ENCODE measurements at places on chromosomes 16 and 17. TPM values are rescaled to one million over a fixed set of nuclear protein-coding genes. Genes with fewer than 3 reads are reported as not detected.
A peak's percentile ranks its signal among the peaks of the same experiment; 100 is the strongest.

DNA sequence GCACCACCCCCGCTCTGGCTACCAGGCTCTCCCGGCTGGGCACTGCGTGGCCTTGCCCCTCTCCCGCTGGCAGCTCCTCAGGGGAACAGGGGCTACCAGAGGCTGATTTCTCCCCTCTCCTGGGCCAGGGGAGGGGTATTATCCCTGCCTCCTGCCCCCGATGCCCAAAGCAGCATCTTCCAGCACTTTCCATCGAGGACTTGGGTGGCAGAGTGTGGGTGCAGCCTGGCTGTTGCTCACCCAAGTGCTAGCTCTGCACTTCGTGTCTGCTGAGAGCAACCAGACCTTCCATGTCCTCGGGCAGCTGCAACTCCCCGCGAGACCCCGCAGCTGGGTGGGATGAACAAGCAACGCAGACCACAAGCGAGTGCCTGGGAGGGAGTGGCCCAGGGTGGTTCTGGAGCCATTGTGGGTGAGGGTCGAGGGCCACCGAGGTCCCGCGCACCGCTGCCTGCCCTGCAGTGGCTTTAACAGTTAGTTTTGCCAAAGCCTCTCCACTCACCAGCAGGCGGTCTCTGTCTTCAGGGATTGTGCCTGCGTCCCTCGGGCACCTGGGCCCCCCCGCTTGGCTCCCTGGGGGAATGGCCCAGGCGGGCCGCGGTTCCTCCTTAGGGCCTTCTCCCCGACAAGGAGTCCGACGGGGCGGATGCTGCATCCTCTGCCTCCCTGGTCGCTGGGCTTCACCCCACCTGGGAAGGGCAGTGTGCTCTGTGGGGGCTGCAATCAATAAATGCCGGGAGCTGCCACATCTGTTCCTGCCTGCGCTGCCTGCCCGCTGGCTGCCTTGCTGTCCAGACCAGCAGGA lies 8.4 kb downstream of the SLC25A10 start:
- no peaks in the 10 kb centered on the region for H3K36me3 ChIP-seq
- H3K4me3 ChIP-seq = no peak overlapping the region

DNA sequence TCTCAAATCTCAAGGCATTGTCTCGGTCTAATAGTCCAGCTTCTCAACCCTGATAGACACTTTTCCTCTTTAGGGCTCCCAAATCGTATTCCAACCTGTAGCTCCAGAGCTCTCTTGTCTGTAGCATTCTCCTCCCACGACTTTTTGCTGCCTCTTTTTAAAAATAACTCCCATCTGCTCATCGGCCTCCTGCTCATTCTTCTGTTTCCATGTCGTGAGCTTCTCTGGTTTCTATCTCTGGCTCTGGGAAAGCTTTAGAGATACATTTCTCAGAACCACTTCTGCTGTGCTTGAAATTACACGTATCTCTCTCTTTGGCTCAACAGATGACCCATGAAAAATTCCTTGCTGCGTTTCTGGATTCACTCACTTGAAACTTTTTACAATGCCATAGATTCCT lies 609.6 kb upstream of the C16orf82 start:
- H3K27me3 ChIP-seq = no peaks in the 10 kb centered on the region
- H3K27ac ChIP-seq = no peak overlapping the region
- H3K4me3 ChIP-seq = no peak overlapping the region
- H3K36me3 ChIP-seq = no peaks in the 10 kb centered on the region
- no peak for DNase-seq

DNA sequence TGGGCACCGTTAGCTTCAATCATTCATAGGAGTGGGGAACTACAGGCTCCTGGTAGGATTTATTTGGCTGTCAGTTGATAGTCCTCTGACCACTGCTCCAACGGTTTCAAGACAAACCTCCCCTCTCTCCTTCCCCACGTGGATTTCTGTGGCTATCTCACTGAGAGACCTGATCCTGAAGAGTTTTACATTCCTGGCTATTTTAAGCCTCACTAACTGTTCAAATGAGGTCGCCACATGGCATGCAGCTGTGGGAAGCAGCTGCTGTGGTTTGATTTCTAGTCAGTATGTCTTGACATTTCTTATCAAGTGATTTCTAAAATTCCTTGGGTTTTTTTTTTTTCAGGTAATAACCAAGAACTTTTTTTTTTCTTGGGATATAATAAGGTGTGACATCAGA lies 38.3 kb downstream of the CDK5R1 start:
- no peak for DNase-seq
- H3K4me1 ChIP-seq = peaks cover 18% of the 10 kb centered on the region
- no peaks in the 10 kb centered on the region for H3K36me3 ChIP-seq
- no peak overlapping the region for H3K27ac ChIP-seq
- H3K4me3 ChIP-seq = no peak overlapping the region

DNA sequence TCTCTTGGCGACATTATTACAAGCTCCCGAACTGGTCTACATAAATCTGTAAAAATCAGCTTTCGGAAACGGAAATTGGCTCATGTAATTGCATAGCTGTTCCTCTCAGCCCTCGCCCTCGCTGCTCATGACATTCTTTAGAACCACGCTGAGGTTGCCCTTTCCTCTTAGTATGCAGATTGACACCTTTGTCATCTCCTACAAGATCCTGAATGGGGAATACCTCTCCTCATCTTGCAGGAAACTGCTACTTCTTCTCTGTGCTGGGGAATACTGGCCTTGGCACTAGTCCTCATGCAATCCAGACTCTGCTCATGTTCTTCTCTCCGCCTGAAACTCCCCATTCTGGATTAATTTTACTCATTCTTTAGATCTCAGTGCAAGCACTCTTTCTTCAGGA lies 22.2 kb upstream of the CDH8 start:
- H3K4me3 ChIP-seq = no peak overlapping the region
- H3K27me3 ChIP-seq = no peaks in the 10 kb centered on the region

DNA sequence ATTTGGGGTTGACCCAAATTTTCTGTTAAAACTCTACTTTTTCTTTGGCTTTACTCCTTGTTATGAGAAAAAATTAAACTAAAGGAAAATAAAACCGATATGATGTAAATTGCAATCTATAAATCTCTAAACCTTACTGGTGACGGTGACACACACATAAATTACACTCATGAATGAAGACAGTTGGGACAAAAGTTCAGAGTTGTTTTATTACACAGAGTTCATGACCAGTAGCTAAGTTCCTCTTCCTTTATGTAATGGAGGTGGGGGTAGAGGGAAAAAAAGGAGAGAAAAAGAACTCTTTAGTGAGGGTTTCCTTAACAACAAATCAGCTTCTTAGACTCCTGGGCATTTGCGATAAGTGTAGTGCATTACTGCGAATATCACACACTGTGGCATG lies 220.7 kb downstream of the KCNJ2 start:
- DNase-seq = no peak
- H3K4me3 ChIP-seq = no peak overlapping the region
- H3K27me3 ChIP-seq = no peaks in the 10 kb centered on the region
- H3K4me1 ChIP-seq = no peaks in the 10 kb centered on the region
- no peaks in the 10 kb centered on the region for H3K36me3 ChIP-seq

GRCh38 chr17:81183807-81184206 lies 17.8 kb upstream of the AATK start:
- DNase-seq = no peak
- H3K27ac ChIP-seq = no peak overlapping the region
- H3K27me3 ChIP-seq = no peaks in the 10 kb centered on the region
- H3K4me1 ChIP-seq = no peaks in the 10 kb centered on the region

GRCh38 chr16:9008601-9009260 lies 45.0 kb upstream of the USP7 start:
- H3K27ac ChIP-seq = no peak overlapping the region
- peak overlapping the region; percentile 17 for H3K4me3 ChIP-seq
- peak; percentile 82 for DNase-seq
- H3K36me3 ChIP-seq = no peaks in the 10 kb centered on the region
- H3K4me1 ChIP-seq = peaks cover 7% of the 10 kb centered on the region

DNA sequence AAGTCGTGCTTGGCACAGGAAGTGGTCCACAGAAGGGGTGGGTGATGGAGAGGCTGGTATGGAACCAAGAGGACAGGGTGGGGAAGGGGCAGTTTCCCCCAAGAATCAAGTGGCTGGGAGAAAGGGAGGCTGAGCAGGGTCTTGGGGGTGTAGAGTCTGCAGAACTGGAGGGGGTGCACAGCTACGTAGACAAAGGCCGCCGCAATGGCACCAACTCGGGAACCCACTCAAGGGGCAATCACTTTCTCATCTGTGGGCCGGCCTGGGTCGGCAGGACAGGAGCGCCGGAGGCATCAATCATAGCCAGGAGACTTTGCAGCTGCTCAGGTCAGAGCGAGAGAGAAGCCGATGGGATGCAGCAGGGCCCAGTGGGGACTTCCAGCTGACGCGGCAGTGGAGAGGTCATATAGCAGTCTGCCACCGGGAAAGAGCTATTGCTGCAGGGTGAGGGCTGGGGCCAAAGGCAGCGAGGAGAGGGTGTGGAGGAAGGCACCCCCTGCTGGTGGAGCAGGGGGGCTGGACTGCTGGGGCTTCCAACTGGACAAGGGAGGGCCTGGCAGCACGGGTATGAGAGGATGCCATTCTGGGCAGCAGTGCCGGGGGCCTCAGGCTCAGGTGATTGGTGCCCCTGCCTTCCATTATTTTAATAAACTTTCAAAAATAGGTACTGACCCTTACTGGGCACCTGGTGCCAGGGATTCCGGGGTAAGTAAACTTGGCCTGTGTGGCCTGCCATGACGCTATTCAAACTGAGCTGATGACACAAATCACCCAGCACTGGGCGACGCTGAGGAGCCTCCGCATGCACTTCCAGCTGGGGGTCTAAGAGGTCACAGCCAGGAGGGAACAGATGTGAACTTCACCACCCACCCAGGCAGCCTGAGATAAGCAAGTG lies 52.5 kb upstream of the MTSS2 start:
- no peak overlapping the region for H3K4me3 ChIP-seq
- H3K27ac ChIP-seq = peak overlapping the region; percentile 85
- peaks cover 43% of the 10 kb centered on the region for H3K4me1 ChIP-seq
- peaks cover 4% of the 10 kb centered on the region for H3K36me3 ChIP-seq
- DNase-seq = peak; percentile 80

- no peaks in the 10 kb centered on the region for H3K27me3 ChIP-seq
- no peak overlapping the region for H3K27ac ChIP-seq
- DNase-seq = no peak
- H3K4me1 ChIP-seq = peaks cover 6% of the 10 kb centered on the region
Observed at GRCh38 chr17:32882734-32883133, 5.8 kb upstream of the MYO1D start.

GRCh38 chr16:56212144-56212543 lies 20.9 kb downstream of the GNAO1 start:
- DNase-seq = no peak
- no peak overlapping the region for H3K4me3 ChIP-seq
- H3K36me3 ChIP-seq = no peaks in the 10 kb centered on the region
- H3K27me3 ChIP-seq = no peaks in the 10 kb centered on the region

DNA sequence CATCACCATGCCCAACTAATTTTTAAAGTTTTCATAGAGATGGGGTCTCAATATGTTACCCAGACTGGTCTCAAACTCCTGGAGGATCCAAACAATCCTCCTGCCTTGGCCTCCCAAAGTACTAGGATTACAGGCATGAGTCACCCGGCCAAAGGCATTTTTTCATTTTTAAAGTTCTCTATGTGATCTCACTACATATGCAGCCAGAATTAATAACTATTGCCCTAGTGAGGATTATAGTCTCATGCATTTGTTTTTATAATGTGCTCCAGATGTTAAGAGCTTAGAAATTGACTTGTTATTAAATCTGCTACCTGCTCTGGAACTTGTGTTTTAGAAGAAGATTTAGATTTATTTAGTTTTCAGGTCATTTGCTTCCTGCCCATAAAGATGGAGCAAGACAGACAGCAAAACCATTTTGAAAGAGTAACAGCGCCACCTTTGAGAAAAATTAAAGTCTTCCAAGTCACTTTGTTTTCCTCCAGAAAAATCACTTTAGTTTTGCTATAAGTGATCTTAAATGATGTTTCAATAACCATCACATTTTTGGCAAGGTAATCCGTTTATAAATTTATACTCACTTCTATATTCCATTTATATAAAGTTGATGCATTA lies 79.5 kb downstream of the CA4 start:
- no peak overlapping the region for H3K4me3 ChIP-seq
- H3K36me3 ChIP-seq = peaks cover 31% of the 10 kb centered on the region
- H3K27me3 ChIP-seq = no peaks in the 10 kb centered on the region
- DNase-seq = no peak

DNA sequence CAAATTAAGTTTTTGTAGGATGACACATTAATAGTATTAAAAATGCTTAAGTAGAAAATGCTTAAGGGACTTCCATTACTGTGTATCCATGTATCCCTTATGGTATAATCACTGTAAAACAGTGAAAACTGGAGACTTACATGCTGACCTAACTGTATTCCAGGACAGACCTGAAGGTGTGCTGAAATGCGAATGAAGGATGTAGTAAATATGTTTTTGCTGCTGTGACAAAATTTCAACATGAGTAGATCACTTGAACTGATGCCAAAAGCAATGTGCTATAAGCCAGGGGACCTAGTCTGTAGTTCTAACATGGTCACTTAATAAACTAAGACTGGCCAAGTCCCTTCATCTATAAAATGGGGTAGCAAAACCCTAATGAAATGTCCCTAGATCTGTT lies 142.0 kb upstream of the CORO6 start:
- no peak for DNase-seq
- H3K36me3 ChIP-seq = no peaks in the 10 kb centered on the region
- H3K27ac ChIP-seq = no peak overlapping the region
- H3K27me3 ChIP-seq = no peaks in the 10 kb centered on the region
- H3K4me1 ChIP-seq = no peaks in the 10 kb centered on the region
- H3K4me3 ChIP-seq = no peak overlapping the region

DNA sequence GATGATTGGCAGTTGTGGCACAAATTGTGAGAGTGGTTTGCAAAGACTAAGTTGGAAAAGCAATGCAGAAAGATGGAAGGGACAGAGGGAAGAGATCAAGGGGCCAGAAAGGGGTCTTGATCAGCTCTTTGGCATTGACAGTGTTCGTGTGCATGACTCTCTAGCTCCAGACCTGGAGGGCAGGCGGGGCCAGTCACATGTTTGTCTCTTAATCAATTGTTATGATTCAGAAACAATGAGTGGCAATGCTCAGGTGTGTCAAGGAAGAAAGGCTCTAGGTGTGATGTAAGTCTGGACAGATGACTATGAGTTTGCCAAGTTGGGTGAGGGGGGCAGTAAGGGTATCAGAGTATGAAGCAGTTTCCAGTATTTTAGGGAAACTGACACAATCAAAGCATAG lies 32.1 kb downstream of the WSB1 start:
- H3K27me3 ChIP-seq = no peaks in the 10 kb centered on the region
- peaks cover 35% of the 10 kb centered on the region for H3K4me1 ChIP-seq
- H3K27ac ChIP-seq = no peak overlapping the region

GRCh38 chr17:76147211-76148014 lies 6.4 kb upstream of the FOXJ1 start:
- H3K4me1 ChIP-seq = peaks cover 3% of the 10 kb centered on the region
- H3K4me3 ChIP-seq = no peak overlapping the region
- H3K27me3 ChIP-seq = no peaks in the 10 kb centered on the region

The TMEM132E gene
- total RNA-seq = 0.20 TPM

The ZNF385C gene
- total RNA-seq = 0.25 TPM

The CD300LB gene
- not detected for total RNA-seq

The SNAI3 gene
- 9.5 TPM for total RNA-seq

The C17orf50 gene
- total RNA-seq = not detected

The MMP25 gene
- total RNA-seq = 1.0 TPM

The CFAP119 gene
- total RNA-seq = 1.8 TPM

The ADGRG1 gene
- total RNA-seq = 17.0 TPM

The TPSG1 gene
- total RNA-seq = not detected

The CD7 gene
- total RNA-seq = 8.6 TPM

The CSH1 gene
- total RNA-seq = not detected

The MPV17L gene
- total RNA-seq = 6.1 TPM

The ADAD2 gene
- total RNA-seq = 1.3 TPM
